Urothelium cell line (cell line): ENCODE measurements at places on chromosomes 7 and 10.

- DNase-seq = peak; percentile 4
These were observed 120.5 kb downstream of the GALNT11 start for GRCh38 chr7:152145853-152146466.

DNA sequence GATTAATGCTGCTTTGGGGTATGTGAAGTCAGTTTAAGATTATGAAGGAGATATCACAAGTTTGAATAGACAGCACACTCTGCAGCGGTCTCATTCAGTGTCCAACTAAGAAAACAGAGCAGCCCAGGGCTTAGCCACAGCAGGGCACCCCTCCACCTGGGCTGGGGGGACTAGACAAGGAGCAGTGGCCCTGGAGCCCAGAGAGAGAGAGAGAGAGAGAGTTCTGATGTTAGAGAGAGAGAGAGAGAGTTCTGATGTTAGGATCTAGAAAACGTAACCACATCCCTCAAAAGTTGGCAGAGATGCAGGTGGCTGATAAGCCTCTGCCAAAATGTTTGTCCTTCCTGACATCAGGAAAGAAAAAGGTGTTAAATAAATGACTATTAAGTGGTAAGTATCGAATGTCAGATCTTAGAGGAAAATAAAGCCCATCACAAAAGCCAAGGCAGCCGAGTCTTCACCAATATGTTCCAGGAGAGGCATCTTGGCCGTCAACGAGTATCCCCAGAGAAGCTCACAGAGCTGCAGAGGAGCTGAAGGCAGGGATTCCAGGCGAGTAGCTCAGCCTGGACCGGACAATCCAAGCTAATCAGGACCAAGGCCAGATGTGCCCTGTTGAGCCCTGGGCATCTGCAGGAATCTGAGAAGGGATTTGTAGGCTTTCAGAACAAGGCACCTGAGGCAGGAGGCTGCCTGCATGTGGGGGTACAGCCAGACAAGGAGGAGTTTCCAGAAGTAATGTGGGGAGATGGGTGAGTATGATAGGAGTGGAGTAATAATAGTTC, 150.1 kb upstream of the TCF7L2 start:
- no peak for DNase-seq

DNA sequence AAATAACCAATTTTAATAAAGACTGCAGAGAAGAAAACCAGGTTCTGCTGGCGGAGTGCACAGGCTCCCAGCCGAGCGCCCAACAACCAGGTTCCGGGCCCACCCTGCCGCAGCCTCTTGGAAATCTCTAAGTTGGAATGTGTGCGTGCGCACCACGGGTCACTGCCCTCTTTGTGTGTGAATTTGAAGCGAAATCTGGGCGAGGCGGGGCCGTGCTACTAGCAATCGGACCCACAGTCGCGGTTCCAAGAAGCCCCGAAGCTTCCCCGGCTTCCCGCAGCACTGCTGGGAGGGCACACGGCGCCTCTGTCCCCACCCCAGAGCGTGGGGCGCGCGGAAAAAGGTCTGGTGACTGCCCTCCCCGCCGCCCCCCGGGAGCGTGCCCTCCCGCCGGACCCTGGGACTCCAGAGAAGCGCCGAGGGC, 666 bp upstream of the MAP3K8 start:
- DNase-seq = peak; percentile 61

GRCh38 chr10:71269301-71270288, 49.5 kb upstream of the SLC29A3 start:
- no peak for DNase-seq

- DNase-seq = peak; percentile 50
These were observed 1.5 kb downstream of the LZTS2 start for GRCh38 chr10:101000915-101001658.

DNA sequence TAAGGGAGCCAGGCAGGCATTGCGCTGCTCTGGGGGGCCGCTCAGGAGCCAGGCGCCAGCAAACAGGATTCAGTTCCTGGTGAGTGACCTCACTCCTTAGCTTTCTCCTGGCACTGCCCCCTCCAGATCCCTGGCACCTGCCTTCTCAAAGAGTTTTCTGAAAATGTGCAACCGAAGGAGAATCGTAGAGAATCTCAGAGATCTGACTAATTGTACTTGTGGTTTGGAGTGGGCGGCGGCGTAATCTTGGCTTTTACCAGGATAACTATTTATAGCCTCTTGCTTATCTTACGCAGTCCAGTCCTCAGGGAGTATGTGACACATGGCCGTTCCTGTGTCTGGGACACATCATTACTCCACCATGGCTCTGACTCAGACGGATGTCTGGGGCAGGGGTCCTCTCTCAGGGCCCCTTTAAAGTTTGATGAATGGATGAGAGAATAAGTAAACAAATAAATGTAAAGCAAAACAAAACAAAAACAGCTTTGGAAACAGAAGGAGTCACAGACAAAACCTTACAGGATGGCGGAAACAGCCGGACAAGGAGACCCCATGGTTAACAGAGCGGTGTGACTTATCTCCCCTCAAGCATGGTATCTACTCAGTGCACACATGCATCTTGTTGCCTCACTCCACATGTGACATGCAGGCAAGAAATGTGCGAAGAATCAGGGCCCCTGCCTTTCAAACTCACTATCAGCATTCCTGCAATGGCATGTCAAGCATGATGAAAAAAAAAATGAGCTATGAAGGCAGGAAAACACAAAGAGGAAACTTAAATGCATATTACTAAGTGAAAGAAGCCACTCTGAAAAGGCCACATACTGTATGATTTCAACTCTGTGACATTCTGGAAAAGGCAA, 99.7 kb downstream of the TNS3 start:
- DNase-seq = peak; percentile 87

DNA sequence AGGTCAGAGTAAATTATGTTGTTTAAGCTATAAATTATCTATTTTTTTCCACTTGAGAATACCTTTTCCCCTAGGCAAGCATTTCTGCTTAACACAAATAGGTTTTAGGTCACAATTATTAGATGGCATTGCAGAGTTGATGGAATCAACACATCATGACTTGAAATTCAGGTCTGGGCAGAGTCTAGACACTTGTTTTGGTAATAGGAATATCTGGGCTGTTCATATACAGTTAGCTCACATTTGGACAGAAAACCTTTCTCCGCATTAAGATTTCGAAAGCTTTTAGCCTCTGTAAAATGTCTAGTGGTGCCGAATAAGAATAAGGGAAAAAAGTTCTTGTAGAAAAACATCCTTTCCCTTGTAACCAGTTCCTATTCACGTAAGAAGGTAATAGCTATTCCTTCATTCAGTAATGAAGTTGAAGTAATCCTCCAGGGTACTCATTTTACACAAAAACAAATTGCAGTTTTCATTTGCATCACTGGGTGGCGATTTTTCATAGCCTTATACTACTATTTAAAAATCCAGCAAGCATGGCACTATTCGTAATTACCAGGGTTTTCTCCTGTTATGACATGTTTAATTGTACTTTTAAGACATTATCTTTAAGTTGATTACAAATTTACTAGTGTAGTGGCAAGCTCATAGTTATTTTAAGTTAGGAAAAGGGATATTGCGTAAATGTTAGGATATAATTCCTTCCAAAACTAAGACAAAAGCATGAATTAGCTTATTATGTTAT, 37.0 kb downstream of the RPA3 start:
- DNase-seq = peak; percentile 37

GRCh38 chr10:71383972-71384687, 12.6 kb upstream of the CDH23 start:
- DNase-seq = peak; percentile 85

DNA sequence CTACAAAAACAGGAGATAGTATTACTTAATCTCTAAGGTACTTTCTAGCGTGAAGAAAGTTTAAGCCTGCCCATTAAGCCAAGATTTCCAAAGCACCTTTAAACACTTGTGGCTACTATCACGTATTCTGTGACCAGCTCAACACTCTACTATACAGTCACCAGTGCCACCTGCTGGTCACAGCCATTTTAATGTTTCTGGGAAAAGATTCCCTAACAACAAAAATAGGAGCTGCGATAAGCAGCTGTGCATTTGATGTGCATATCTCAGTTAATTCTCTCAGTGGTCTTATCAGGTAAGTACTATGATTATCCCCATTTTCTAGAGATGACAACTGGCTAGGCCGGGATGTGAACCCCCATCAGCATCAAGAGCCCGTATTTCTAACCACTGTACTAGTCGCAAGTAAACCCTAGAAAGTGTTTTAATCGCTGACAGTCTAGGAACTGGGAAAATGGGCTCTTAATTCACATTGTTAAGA, 860 bp downstream of the SEC31B start:
- DNase-seq = peak; percentile 57

DNA sequence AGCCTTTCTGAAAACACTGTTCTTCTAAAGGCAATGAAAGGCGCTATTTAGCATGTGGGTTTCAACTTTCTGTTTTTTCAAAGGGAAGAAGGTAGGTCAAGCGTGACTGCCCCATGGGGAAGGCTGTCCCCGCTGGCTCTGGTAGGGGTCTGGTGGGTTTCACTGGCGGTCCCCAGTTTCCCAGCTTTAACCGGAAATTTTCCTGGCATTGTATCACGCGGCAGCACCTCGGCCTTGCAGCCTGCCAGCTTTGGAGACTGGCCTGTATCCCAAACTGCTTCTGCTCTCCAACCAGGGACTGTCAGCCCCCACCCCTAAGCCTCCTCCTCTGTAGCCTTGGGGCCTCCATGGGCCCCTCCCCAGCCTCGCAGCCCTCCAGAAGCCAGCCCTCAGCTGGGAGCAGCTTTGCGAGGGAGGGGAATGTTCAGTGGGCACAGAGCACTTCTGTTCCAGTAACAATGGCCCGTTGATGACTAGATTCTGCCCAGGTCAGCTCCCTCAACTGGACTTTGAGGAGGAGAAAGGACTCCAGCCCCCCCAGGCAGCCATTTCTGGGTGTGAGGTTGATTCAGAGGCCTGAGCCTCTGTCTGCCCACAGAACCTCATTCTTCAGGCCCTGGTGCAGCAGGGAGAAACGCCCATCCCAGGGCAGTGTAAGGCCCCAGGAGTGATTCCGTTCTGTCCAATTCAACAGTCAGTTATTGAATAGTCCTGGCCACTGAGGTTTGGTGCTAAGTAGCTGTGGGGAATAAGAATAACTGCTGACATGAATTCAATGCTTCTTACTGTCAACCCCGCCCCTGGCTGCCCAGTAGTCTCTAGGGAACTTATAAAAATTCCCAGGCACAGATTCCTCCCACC, 17.1 kb downstream of the CHST3 start:
- no peak for DNase-seq

DNA sequence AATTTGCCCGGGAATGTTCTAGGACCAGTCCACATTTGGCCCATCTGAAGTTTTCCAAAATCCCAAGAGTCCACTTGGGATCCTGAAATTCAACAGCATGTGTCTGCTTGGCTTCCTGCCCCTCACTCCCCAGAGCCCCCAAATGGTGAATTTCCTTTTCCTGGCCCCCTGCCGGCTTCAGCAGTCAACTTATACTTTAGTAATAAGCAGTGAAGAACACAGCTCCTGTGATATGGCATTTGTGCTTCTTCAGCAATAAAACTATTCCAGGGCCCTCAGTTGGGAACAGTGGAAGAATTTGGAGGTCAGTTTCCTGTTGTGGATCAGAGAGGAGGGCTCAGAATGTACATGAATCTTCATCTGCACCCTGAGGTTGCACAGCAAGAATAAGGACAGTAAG, 51.1 kb downstream of the PRF1 start:
- DNase-seq = no peak

GRCh38 chr10:71838264-71839211, 12.5 kb downstream of the PSAP start:
- peak; percentile 75 for DNase-seq

GRCh38 chr10:80166581-80167470, 34.3 kb downstream of the PLAC9 start:
- DNase-seq = no peak

DNA sequence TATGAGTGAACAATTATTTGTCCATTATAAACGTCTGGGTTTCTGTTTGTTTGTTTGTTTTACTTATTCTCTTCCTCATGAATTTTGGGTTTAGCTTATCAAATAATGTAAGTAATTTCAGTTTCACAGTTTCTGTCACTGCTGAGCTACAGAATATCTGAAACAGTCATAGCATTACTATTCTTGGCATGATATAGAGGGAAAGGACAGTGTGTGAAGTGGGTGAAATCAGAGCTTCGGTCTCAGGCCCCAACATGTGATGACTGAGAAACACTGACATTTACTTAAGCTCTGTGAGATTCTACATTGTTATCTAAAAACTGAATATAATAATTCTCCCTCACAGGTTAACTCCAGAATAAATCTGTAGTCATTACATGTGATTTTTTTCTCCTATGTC, 8.8 kb upstream of the OR6V1 start:
- no peak for DNase-seq

DNA sequence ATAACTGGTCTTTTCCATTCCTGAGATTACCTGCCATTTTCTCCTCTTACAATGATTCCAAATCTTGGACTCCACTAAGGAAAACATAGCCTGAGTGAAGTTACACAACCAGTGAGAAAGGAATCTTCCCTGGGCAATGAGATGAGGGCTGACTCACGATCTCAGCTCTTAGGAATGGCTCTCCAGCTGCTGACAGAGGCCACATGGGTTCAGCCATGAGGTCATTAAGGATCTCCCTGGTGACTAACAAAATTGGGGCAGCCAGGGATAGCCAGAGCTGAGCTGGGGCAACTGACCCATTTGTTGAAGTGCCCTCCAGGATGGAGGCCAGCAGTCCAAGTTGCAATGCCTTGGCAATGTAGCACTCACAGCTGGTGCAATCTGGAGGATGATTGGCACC, 78.7 kb upstream of the MKLN1 start:
- peak; percentile 64 for DNase-seq

- DNase-seq = peak; percentile 44
These were observed 399 bp downstream of the FHIP2A start for GRCh38 chr10:114821915-114822443.

DNA sequence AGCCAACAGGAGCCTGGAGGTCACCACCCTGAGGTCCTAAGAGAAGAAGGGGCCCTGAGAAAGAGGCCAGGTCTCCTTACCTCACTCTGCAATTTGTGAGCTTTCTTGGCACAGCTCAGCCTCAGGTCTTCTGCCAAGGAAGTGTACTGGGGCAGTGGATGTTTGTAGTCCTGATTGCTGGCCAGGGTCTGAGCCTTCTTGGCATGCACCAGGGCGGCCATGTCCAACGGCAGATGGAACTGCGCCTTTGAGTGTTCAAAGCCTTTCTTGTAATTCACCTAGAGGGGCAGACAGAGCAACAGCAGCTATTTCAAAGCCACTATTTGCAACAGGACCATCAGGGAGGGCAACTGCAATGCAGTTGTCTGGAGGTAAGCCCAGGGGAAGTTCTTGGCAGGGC, 51.7 kb downstream of the NRAP start:
- no peak for DNase-seq

DNA sequence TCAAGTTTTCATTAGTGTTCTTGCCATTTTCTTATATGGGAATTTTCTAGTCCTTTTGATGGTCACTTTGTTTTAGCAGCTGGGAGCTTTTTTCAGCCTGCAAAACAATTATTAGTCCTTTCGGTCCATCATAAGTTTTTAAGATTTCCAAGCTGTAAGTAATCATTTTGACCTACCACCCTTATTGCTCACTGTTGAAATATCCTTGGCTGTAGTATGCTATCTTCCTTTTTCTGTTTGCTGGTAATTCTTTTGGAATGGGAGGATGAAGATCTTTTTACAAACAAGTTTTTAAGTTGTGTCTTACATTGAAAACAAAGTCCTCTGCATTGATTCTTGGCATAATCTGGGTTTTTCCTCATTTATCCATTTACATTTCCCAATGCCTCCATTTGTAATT, 24.0 kb downstream of the BZW2 start:
- no peak for DNase-seq
